CD4-positive, alpha-beta memory T cell (primary cell): ENCODE measurements at places on chromosomes 12 and 14.

GRCh38 chr12:7125632-7126227, 3.0 kb downstream of the RBP5 start:
- no peak for DNase-seq

GRCh38 chr12:43348221-43348620, 203.8 kb downstream of the ADAMTS20 start:
- no peak for DNase-seq

- DNase-seq: no peak
These were observed 17.8 kb downstream of the POMT2 start for GRCh38 chr14:77302926-77303325.

- no peak for DNase-seq
These were observed 24.2 kb downstream of the PARPBP start for GRCh38 chr12:102144221-102144620.

- no peak for DNase-seq
These were observed 469.6 kb downstream of the NPAS3 start for GRCh38 chr14:33408291-33408690.

DNA sequence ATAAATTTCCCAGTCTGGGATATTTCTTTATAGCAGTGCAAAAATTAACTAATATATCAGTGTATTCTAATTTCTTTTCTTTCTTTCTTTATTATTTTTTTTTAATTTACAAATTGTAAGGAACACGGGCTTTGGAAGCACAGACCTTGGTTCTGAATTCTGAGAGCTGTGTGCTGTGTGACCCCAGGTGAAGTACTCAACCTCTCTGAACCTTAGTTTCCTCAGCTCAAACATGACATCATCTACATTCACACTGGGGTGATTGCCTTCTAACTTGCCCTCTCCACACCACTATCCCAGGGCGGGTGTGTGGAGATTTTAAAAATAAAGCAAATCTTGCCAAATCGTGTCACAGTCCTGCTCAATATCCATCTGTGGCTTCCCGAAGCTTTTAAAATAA, 282.8 kb downstream of the C12orf75 start:
- no peak for DNase-seq

- DNase-seq: no peak
These were observed 1613.4 kb upstream of the SEL1L start for GRCh38 chr14:83147006-83147405.

- DNase-seq: no peak
These were observed 7.3 kb downstream of the ITGA7 start for GRCh38 chr12:55700255-55701018.

GRCh38 chr12:15752785-15753184, 36.4 kb downstream of the EPS8 start:
- no peak for DNase-seq

DNA sequence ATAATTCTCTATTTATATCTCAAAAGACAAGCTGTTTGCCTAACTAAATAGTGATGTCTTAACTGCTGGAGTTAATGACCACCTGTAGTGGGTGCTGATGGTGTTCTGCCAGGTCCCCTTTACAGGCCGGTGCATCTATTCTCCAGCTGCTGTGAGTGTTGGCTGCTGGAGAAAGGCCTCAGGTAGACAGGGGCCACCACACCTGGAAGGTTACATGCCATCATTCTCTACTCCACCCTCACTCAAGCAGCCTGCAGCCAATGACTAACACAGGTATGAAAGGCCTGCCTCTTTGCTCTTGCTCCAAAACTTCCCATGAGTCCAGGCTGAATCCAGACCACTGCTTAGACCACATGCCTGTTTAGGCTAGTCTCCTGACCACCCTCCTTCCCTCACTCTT, 73.9 kb downstream of the RPS6KA5 start:
- DNase-seq: no peak

- DNase-seq: peak; percentile 65
These were observed 23.8 kb upstream of the PHC1 start for GRCh38 chr12:8890313-8891085.

DNA sequence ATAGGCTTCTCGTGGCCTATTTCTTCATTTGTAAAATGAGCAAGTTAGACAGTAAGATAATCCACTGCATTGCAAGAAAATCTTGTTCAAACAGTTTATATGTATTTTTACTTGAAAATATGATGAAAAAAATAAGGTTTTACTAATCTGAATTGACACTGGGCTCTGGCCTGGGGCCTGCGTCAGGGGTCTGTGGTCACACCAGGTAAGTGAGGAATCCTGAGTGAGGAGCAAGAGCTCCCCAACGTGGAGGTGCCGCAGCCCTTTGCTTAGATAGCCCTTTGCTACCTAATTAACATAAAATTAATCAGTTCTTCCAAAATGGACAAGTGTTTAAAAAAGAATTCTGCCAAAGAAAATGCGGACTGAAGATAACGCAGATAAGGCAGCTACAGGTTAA, 39.1 kb upstream of the STAB2 start:
- DNase-seq: no peak
